Fibroblast of mammary gland (primary cell): ENCODE measurements at places on chromosomes 2 and 18.
A peak's percentile ranks its signal among the peaks of the same experiment; 100 is the strongest.

- no peak for DNase-seq
These were observed 309.4 kb downstream of the NBAS start for GRCh38 chr2:15251753-15252152.

- DNase-seq = no peak
These were observed 871.8 kb upstream of the CHAC2 start for GRCh38 chr2:52895726-52896340.

DNA sequence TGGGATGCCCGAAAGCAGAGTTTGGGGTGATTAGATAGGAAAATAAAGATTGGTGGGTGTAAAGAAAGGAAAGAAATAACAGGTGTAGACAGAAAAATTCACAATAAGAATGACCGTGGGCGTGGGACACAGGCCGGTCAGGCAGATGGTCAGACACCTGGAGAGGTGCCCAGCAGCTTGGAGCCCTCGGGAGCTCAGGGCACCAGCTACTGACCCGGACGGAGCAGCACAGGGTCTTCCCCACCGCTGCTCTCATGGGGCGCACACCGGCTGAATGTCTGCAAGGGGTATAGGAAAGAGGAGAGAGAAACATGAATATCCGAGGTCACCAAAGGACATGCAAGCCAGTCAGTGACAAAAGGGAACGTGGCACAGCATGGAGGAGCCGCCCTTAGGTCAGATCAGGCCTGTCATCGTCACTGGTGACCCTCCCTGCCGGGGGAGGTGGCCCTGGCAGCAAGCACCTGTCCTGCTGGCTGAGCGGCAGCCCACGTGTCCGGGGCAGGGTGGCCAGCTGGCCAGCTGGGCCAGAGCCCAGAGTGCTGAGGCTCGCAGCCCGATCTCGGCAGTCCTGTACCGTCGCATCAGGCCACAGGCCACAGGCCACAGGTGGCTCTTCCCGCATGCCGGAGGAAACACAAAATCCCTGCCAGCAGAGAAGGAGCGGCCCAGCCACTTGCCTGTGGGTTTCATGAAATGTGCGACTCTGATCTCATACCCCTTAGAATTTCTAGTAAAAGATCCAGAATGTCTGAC, 112.0 kb upstream of the NDUFV2 start:
- peak; percentile 21 for DNase-seq

DNA sequence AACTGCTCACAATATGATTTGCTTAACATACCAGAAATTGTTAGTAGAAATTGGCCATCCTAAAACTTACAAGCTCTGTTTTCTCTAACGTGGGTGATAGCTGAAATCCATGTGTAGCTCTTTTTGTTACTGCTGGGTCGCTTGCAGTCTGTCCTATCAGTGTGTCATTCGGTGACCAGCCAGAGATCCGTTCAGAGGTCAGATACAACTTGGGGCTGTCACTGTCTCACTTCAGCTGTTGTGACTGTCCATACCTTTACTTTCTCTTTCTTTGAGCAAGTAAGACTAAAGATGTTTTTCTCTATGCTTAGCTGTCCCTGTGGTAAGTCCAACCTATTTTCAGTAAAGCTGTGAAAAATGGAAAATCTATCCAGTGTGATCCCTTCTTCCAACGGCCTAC, 282.9 kb upstream of the KCNH7 start:
- DNase-seq = no peak

- no peak for DNase-seq
These were observed 3.0 kb downstream of the FEV start for GRCh38 chr2:218981881-218982585.

GRCh38 chr2:19104503-19104902, 253.9 kb downstream of the OSR1 start:
- DNase-seq = no peak

- no peak for DNase-seq
These were observed 18.6 kb downstream of the ARL4C start for GRCh38 chr2:234478121-234478858.

DNA sequence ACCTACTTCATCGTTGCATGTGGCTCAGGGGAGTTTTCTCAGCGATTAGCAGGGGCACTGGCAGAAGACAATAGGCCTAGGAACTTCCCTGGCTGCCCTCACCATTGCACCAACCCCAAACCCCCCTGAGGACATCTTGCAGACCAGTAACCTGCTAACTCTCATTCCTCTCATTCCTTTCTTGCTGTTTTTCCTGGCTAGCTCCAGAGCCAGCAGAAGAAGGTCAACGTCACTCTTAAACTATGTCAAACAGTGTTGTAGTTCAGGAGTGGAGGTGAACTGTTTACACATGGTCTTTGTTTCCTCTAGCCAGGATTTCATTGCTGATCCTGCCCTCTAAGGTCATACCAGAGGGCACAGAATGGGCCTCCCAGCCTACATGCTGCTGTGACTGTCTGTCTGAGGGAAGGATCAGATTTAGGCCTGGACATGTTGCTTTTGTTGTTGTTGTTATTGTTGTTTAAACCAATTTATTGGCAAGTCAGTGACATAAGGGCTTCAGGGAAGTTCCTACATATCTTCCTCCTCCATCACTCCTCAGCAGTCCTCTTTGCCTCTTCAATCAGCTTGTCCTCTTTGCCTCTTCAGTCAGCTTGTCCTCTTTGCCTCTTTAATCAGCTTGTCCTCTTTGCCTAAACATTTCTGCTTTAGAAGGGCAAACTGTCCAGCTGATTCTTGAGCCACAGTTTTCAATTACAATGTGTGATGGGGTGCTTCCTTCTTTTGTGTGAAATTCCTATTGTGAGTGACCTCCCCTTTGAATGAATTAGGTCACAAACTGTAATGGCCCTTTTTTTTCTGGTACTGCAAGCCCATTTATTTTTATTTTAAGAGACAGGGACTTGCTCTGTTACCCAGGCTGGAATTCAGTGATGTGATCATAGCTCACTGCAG, 471.9 kb upstream of the TNP1 start:
- peak; percentile 15 for DNase-seq

DNA sequence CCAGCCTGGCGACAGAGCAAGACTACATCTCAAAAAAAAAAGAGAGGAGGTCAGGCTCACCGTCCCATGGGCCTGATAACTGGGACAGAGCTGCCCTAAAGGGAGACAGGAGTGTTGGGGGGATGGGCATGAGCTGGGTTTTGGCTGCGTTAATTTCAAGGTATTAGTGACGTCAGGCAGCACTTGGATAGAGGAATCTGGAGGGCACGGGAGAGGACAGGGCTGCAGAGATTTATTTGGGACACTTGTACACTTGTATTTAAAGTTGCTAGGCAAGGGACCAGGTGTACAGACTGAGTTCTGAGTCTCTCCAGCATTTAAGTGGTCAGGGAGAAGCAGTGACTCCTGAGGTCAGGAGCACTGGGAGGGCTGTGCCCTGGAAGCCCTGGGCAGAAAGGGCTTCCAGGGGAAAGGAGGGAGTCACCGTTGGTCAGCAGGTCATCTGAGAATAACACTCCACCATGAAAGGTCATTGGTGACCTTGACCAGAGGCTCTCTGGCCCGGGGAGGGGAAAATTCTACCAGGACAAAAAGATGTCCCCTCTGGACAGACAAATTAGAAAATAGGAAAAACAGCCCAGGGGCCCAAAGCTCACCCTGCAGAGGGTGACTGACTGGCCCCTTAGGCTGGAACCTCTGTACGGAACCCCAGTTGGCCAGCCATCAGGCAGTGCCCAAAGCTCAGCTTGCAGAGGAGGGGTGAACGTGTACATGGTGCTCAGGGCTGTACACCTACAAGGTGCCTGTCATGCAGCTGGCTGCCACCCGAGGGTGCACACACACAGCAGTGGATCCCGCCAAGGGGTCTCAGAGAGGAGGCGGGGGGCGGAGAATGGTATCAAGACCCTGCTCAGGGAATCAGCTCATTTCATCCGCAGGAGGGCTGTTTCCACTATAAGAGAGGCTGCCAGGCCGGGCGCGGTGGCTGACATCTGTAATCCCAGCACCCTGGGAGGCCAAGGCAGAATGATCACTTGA, 23.0 kb upstream of the CNNM3 start:
- DNase-seq = no peak
